ENCODE measurements at places on chromosomes 12 and 14.

- no peak for DNase-seq
These were observed 4.3 kb downstream of the DDIT3 start for GRCh38 chr12:57515934-57516541.

DNA sequence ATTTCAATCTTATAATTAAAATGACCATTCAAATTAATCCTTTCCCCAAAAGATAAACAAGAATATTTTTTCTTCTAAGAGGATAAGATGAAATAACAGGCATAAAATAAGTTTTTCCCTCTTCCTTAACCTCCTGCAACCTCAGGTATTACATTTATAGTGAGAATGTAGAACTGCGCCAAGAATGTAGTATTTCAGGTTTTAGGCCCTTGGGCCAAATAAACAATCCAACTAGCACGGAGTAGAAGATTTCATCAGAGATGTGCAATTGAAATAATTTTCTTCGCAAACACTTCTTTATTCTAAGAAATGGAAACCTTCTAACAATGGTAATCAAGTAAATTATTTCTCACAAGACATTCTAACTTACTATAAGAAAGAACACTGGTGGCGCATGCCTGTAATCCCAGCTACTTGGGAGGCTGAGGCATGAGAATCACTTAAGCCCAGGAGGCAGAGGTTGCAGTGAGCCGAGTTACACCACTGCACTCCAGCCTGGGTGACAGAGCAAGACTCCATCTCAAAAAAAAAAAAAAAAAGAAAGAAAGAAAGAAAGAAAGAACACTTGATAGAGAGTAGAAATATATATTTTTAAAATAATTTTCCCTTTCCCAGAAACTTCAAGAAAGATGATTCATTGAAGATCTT, 100.8 kb downstream of the TAOK3 start:
- DNase-seq = no peak

GRCh38 chr14:61089126-61089750, 108.2 kb downstream of the SLC38A6 start:
- no peak for DNase-seq

GRCh38 chr14:46404865-46405811, 246.4 kb downstream of the RPL10L start:
- no peak for DNase-seq

DNA sequence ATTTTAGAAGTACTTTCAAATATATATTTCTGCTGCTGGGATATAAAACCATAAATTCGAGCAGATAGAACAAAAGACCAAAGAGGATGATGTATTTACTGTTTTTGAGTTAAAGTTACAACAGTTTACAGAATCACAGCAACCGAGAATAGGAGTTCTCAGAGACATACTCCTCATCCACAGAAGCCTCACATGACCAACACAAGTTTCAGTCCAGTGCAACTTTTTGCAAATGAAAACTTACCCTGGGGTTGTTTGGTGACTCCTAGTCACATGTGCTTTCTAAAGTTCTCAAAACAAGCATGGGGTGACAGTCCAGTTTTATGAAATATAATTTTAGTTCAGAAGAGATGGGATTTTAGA, 117.1 kb downstream of the PRKCH start:
- DNase-seq = no peak

GRCh38 chr14:41900644-41901043, 294.0 kb downstream of the LRFN5 start:
- DNase-seq = no peak

All from right forelimb (tissue), 1 donor.